Left cardiac atrium (tissue), 4 donors: ENCODE measurements at places on chromosomes 3 and 15.

DNA sequence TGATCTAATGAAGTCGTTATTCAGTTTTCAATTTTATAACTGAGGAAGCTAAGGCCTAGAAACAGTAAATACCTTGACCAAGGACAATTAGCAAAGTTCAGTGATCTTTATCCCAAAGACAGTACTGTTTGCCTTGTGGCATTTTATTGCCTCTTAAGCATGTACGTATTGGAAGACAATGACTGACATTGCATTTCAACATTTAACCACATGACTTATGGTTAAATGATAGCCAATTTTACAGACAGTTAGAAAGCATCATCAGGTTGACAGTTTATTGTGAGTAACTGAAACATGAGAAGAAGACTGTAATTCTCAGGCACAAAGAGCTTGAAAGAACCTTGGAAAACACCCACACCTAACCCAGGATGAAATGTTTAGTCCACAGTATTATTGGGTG is 390.8 kb upstream of the ZNF385D start:
- no peak for DNase-seq

- DNase-seq: no peak
Measured at GRCh38 chr3:54836871-54837270, 91.0 kb downstream of the LRTM1 start.

DNA sequence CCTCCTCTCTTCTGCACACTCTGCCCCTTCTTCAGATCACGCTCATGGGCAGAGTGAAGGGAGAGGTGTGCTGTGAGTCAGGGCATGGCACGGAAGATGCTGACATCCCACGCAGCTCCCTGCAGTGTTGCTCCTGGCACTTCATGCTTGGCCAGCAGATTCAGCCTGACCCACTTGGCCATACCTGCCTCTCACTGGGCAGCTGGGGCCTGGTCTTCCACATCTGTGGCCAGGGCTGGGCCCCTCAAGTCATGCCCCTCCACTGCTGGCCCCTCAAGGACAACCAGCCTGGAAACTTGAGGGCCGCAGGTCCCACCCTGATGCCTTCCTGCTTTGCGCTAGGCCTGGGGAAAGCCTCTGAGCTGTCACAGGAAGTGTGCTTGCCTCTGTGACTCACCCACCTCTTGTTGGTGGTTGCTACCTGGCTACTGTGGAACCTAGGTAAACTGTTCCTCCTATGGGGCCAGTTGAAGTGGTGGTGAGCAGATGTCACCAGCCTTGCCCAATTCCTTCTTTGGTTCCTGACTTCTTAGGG is 48.7 kb downstream of the BSN start:
- no peak for DNase-seq

DNA sequence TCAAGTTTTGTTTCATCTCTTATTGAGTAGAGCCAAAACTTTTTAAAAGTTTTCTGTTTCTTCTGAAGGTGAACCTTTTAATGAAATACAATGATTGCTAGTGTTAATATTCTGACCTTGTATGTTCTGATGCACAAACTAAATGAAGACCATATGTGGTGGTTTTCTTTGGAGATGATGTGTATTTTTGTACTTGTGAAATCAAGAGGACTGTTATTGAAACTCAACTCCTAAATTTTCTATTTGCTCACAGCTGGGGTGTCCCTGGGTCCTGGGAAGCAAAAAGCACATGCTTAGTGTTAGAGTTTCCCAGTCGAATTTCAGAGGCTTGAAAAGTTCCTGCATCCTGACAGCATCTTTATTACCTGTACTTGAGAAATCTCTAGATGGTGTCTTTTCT is 1185.8 kb upstream of the ALCAM start:
- no peak for DNase-seq

DNA sequence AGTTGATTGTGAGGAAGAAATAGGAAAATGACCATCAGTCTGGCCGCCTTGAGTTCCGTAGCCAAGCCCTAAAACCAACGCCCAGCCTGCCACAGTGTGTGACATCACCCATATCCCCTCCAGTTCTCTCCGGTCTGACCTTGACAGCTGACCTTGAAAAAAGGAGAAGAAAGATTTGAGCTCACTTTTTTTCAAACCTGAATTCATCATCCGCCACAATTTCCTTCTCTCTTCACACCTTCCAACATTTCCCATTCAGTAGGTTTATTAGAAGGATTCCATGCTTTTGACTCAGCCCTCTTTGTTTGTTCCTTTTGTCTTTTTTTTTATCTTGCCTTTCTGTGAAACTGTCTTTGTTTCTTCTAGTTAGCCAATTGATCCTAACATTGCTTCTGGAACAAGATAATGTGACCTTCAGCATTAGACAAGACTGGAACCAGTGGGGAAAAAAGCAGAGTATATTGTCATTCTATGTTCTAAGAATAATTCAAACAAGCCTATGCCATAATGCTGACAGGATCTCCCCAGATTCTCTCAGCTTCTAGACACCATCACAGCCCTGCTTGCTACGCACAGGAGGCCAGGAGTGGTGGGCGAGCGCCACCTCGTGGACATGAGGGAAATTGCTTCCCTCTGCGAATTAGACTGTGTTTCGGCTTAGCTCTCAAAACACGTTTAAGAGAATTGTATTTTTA is 283.1 kb downstream of the FGF12 start:
- DNase-seq: peak; percentile 55

DNA sequence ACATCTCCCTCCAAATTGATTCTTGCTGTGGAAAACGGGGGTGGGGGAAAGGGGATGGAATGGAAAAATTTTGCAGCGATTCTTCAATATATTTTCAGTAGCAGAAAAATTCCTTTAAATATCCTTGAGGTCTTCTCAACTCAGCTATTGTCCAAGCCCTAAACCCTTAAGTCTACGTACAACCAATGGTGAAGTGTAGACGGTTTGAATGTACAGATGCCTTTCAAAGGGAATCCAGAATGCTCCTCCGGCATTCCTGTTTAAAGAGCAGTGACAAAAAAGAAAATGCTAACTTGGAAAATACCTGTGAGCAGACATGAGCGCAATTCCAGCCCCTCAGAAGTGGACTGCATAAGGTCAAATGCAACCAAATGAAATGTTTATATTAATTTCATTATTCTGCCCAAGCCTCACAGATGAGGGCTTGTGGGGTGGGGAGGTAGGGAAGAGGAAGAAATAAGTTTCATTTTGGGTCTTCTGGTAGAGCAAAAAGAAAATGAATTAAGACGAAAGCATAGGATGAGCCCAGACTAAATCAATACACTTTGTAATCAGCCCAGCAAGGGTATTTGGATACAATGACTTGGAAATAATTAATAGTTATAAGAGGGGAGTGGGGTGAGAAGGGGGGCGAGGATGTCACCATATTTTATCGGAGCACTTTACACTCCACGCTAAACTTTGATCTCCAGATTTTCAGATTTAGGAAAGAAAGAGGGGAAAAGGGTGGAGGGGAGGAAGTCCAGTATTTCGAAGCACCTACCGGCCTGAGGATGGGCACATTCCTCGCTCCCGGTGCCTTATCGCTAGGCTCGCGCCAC is 2.7 kb downstream of the FOXP1 start:
- DNase-seq: no peak

DNA sequence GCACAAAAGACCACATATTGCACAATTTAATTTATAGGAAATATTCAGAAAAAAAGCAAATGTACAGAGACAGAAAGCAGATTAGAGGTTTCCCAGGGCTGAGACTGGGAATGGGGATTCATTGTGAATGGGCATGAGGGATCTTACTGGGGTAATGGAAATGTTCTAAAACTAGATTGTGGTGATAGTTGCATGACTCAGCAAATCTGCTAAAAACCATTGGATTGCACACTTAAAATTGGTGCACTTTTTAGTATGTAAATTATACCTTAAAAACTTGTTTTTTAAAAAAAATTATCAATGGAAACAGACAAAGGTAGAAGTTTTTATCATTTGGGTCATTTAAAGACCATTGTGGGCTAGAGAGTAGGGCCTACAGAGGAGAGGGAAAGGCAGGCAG is 230.6 kb downstream of the IL5RA start:
- no peak for DNase-seq

- no peak for DNase-seq
Measured at GRCh38 chr15:27248251-27248650, 277.3 kb downstream of the GABRG3 start.

- no peak for DNase-seq
Measured at GRCh38 chr3:101217472-101218245, 102.7 kb downstream of the IMPG2 start.

DNA sequence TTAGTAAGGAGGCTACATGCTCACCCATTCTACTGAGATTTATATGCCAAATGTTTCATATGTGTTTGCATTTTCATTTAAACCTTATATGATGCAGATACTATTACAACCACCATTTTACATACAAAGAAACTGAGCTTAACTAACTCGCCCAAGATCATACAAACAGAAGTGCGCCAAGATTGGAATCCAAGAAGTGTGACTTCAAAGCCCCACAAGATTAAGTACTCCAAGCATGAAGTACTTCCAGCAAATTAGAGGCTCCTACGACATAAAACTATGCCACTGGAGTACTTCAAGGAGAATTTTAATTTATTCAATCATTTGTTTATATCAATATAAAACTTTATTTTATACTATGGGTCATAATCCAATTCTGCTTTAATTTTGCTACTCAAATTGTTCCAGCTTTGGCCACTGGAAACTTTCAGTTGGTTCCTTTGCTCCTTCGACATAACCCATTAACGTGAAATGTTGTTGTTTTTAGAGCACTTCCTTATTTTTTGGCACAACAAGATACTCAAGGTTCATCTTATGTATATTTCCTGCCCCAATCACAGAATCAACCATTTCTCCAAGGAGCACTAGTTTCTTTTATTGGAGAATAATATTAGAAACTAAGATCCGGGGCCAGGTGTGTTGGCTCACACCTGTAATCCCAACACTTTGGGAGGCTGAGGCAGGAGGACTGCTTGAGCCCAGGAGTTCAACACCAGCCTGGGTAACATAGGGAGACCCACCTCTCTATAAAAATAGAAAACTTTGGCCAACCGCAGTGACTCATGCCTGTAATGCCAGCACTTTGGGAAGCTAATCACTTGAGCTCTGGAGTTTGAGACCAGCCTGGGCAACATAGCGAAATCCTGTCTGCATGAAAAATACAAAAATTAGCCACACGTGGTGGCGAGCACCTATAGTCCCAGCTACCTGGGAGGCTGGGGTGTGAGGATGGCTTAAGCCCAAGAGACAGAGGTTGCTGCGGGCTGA is 10.4 kb downstream of the INO80 start:
- DNase-seq: no peak

DNA sequence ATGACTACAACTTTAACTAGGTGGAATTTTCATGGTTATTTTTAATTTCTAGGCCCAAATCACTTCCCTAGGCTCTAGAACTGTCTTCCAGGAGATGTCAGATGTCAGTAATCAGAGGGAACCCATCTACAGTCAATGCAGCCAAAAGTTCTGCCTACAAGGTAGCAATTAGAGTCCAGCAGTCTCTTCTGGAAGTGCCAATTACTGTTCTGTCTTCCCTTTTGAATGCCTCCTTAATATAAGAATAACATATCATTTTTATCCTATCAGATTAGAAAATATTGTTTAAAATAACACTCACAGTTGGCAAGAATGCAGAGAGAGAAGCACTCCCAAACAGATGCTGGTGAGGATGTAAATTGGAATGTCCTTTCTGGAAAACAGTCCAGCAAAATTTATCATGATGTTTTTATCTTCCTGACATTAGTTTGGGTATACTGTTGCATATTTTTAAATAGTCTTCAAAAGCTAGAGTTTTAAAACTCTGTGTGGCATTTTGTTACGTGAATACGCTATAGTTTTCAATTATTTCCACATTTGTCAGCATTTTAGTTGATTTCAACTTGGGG is 543.7 kb downstream of the FHIT start:
- no peak for DNase-seq

GRCh38 chr15:74010929-74011540 is 16.5 kb downstream of the PML start:
- no peak for DNase-seq

GRCh38 chr3:85785766-85786165 is 827.0 kb downstream of the CADM2 start:
- DNase-seq: no peak

GRCh38 chr3:66039590-66039887 is 821 bp upstream of the MAGI1 start:
- peak; percentile 77 for DNase-seq

DNA sequence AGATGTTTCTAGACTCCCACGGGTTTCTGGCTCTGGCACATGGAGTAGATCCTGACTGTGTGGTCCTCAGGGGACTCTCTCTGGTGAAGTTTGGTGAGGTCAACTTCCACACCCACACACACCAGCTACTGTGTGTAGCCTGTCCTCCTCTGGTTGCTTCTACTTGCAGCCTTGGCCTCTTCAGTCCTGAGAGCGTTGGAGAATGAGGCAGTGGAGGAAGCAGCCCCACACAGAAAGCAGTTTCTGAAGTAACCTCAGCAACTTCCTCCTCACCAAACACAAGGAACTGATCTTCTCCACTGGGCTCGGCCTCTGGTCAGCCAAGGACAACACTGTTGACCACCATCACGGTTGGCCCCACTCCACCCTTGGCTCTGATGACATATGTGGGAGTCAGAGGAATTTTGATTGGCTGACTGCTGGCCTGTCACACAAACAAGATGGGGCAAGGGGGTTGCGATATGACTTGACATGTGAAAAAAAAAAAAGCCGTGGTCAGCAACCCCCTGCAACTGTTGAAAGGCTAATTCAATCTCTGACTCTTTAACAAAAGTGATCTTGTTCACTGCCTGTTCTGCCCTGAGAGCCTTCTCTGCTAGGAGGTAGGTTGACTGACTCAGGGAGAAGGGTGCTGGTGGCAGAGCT is 19.6 kb downstream of the CD86 start:
- DNase-seq: peak; percentile 61

DNA sequence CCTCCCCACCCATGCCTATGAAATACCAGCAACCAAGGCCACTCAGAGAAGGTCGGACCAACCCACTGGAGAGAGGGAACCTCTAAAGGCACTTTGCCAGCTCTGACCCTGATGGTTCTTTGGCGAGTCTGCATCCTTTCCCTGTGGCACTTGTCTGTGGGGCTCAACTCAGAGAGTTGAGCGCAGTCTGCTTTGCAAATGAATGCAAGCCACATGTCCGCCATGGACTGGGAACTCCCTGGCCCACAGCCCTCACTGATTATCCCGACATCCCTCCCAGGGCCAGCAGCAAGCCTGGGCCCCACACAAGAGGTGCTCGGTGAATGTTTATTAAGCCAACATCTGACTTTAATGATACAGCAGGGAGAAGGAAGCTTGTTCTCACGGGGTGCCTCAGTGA is 55.5 kb upstream of the HES1 start:
- DNase-seq: no peak

GRCh38 chr15:49439678-49440395 is 16.8 kb downstream of the FGF7 start:
- DNase-seq: no peak

DNA sequence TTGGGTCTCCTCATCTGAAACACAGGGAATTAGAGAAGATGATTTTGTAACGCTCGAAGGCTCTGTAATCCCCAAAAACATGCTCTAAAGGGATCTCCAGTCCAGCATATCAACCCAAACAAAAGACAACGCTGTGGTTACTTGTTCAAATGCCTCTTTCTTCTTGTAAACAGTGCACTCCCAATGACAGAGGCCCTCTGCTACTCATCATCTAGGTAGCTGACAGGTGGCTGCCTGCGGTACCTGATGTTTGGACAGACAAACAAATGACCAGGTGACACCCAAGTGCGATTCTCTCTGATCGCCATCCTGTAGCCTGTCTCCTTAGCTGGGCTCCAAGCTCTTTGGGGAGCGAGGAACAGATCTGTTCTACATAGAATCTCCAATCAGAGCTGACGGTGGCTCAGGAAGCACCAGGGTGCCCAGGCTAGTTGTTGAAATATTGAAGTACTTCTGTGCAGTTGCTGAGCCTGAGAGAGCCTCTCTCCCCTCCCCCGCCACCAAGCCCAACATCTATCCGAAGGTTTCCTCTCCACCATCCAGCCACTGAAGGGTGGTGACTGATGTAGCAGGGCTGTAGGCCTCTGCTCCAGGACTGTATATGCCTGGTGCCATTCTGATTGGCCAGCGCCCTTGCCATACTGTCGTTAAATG is 238.7 kb downstream of the XXYLT1 start:
- no peak for DNase-seq
